HepG2 (cell line): ENCODE measurements at places on chromosomes 2 and 18.
A peak's percentile ranks its signal among the peaks of the same experiment; 100 is the strongest.

- no peak for DNase-seq
Observed at GRCh38 chr2:98908931-98909316, 27.1 kb downstream of the CRACDL start.

DNA sequence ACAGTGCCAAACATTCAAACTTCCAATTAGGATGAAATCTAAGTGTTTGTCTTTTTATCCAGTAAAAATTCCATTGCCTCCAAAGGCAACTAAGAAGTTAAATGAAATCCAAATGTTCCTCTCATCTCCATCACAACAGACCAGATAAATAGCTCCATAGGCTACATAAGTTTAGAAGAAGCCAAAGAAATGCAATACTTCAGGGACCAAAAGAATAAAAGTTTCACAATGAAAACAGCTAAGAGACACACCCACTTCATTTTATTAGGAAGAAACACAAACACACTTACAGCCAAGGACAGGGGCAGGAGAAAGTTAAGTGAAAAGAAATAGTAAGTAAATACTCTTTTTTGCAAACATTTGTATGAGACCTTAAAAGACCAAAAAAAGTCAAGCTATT, 88.5 kb upstream of the CCDC150 start:
- no peak for DNase-seq

- no peak for DNase-seq
Observed at GRCh38 chr2:240212425-240213225, 72.2 kb upstream of the OTOS start.

DNA sequence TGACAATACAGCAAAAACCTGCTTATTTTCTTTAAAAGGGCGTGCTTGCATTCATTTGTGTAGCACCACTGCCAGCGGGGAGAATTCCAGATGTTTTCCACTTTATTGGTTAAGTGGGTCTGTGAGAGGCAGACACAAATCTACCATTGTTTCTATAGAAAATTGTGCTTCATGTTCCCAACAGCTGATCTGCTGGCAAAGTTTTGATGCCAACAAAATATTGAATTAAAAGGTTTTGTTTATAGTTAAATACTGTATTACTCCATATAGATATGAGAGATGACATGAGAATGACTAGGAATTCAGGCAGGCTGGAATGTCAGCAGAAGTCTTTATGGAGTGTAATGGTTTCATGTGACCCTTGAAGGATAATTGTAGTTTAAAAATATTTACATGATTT, 182.7 kb downstream of the MC4R start:
- DNase-seq, result no peak

DNA sequence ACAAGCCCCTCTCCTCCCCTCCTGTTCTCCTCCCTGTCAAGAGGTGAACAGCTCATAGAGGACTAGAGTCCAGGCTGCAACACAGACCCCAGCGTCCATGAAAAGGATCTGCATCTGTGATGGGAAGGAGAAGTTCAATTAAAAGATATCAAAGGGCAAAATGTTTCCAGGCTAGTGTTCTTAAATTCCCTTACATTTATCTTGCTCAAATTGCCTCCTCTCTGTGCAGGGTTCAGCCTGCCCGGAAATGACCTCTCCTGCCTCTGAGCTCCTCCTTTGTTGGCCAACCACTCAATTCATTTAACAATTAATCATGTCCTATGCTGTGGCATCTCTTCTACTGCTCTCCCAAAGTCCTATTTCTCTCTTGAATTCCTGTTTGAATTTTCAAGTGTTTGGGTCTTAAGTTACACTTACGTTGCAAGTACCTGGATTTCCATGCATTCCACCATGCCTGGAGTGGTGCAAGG, 105.3 kb downstream of the TSN start:
- no peak for DNase-seq

- DNase-seq, result no peak
Observed at GRCh38 chr2:135863233-135863632, 13.0 kb downstream of the MCM6 start.

DNA sequence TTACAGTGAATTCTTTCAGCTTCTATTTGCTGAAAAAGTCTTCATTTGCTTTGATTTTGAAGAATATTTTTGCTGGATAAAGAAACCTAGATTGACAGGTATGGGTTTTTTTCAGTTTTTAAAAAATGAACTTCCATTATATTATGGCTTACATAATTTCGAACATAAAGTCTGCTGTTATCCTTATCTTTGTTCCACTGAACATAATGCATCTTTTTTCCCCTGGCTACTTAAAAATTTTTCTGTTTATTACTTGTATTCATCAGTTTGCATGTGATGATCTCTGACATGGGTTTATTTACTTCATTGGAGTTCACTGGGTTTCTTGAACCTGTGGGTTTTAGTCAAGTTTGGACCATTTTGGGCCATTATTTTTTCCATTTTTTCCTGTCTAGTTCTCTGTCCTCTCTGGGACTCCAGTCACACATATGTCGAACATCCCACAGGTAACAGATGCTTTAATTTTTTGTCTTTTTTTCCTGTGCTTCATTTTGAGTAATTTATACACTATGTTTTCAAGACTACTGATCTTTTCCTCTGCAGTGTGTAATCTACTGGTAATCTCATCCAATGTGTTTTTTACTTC, 33.1 kb downstream of the SEC11C start:
- no peak for DNase-seq

DNA sequence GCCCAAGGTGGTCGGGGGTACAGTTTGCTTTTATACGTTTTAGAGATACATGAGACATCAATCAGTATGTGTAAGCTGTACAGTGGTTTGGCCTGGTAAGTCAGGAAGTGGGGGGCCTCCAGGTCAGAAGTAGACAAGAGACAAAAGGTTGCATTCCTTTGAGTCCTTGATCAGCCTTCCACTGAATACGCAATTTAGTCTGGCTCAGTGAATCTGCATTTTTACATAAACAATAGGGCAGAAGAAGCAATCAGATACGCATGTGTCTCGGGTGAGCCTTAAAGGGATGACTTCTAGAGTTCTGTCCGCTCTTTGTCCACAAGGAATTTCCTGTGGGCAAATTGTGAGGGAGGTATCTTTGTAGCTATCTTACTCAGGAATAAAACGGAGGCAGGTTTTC, 87.2 kb downstream of the SOWAHC start:
- peak; percentile 56 for DNase-seq

GRCh38 chr2:206361407-206362045, 81.8 kb upstream of the ADAM23 start:
- DNase-seq, result no peak

GRCh38 chr18:9561759-9562158, 52.6 kb downstream of the PPP4R1 start:
- DNase-seq, result no peak

DNA sequence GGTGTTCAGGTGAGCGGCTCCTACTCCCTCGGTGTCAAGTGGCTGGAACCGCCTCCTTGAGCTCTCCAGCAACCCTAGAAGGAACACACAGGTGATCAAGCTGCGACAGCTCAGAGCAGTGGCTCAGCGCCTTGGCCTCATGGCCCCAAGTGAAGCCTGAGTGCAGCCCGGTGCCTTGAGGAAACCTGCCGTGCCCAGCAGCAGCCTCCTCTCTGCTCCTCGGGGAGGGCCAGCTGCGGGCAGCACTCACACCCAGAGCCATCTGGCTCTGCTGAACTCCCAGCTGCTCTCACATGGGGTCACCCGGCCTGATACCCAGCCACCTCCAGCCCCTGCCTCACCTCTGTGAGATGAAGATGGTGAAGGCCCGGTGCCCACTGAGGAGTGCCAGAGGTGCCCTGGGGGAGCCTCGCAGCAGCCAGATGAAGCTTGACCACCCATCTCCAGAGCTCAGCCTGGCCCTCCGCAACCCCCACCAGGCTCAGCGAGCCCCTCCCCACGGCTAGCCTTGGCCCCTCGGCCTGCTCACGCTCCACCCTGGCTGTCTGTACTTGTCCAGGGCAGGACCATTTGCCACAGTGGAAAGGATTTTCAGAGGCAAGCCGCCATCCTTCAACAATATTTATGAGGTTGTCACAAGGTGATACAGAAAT, 70.6 kb upstream of the RAB6C start:
- DNase-seq, result no peak

- no peak for DNase-seq
Observed at GRCh38 chr2:177314194-177314593, 49.7 kb upstream of the NFE2L2 start.

DNA sequence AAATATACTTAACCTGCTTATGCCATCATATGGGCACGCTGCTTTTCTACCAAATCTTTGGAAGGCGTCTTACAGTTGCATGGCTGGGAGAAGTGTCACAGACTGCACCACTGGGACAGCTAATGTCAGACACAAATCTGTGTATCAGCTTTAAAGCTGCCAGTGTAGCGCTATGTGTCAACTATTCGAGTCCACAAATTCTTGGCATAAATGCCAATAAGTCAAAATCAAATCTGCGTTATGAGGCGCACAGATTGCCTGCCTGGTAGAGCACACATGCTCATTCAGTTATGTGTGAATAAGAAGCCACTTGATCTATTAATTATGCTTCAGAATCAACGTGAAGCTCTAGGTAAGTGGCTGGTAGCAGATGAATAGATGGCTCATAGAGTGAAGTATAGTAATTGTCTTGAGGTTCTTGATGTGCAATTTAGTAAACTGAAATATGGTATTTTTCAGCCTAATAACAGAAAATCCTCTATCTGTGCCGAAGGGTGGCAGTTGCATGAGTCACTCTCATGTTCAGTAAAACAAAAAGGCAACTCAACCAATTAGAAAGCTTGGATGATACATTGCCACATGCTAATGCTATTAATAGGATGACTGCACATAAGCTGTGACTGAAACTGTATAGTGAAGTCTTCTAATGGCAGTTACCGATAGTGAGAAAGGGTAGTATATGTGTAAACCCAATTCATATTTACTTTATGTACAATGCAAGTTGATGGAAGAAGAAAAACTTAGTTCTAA, 52.0 kb downstream of the DCC start:
- no peak for DNase-seq

DNA sequence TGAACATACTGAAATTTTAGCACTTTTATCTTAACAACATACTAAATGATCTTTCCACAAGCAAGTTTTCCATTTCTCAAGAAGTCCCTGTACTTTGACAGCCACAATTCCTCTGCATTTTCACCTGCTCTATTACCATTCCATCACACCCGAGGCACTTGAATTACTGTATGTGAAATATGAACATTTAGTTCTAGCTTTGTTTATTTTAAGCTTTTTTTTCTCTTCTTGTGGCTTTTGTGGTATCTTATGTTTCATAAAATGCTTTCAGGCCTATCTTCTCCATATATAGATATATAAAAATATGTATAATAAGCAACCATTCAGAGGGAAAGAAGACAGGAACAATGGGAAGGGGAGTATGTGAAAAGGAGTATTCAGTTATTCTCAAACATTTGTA, 693.9 kb downstream of the SATB2 start:
- no peak for DNase-seq

- no peak for DNase-seq
Observed at GRCh38 chr2:15992457-15993231, 52.3 kb downstream of the MYCN start.

DNA sequence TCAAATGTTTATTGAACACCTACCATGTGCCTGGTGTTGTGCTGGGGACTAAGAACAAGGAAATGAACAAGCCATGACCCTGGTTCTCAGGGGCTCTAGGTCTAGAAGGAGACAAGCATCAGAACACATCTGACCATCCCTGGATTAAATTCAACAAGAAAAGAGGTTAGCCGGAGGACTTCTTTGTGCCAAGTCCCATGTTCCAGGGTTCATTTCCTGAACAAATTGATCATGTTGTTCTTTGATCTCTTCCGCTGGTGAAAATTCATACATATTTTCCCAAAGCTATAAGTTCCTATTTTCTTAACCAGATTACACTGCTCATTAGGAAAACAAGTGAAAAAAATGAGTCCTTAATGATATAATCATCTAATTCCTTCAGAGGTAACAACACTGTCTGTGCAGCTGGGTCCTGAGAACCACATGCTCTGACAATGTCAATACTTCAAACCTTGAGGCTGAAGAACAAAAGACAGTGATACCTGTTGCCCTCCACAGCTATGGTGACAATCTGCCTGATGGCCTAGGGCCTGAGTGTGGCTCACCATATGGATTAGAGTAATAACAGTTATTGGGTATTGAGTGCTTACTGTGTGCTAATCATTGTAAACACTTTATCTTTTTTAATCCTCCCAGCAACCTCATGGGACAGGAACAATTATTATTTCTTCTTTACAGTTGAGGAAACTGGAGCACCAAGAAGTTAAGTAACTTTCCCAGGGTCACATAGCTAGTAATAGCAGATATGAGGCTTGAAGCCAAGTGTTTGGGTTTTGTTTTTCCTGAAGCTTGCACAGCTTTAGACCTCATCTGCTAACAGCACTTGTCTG, 24.6 kb upstream of the INO80C start:
- DNase-seq, result no peak

GRCh38 chr2:152444448-152444847, 109.5 kb downstream of the FMNL2 start:
- no peak for DNase-seq
